ENCODE measurements at places on chromosomes 5 and 9. TPM values are rescaled to one million over a fixed set of nuclear protein-coding genes. Genes with fewer than 3 reads are reported as not detected.

LCNL1 gene
- 0.14 TPM for polyA plus RNA-seq

GRCh38 chr9:100011062-100011681 lies 87.6 kb downstream of the ERP44 start:
- no peak for DNase-seq
- no peaks in the 10 kb centered on the region for H3K27me3 ChIP-seq
- no peak overlapping the region for H3K4me3 ChIP-seq
- H3K4me1 ChIP-seq = no peaks in the 10 kb centered on the region
- no peak overlapping the region for H3K27ac ChIP-seq
- H3K36me3 ChIP-seq = peaks cover 39% of the 10 kb centered on the region

RAI14 gene
- 12.0 TPM for polyA plus RNA-seq

GRCh38 chr5:39580702-39581453 lies 156.1 kb upstream of the DAB2 start:
- H3K4me3 ChIP-seq = no peak overlapping the region
- H3K27ac ChIP-seq = no peak overlapping the region
- no peaks in the 10 kb centered on the region for H3K27me3 ChIP-seq

DNA sequence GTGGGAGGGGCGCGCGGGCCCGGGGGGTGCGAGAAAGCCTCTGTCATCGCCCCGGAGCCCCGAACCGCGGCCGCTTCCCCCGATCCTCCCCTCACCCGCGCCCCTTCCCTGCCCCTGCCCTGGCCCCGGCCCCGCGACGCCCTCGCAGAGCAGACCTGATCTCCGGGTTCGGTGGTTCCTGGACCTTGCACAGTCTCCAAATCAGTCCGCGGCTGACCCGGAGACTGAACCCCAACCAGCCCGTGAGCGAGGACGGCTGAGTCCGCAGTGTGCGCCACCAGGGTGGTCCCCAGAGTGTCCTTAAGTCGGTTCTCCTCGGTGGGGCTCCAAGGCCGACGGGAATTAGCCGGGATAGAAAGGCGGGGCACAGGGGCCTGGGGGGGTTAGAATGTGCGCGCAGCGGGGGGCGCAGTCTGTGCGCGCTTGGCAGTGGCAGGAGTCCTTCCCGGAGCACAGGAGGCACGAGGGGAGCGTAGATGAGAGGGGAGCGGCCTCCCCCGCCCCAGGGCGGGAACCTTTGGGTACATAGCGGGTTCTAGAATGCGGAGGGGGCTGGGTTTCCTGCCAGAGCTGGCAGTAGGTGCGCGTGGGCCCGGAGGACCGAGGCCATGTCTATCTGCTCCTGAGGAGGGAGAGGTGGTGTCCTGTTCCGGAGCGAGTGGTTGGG lies 779 bp downstream of the PKN3 start:
- peak; percentile 76 for DNase-seq
- H3K4me3 ChIP-seq = peak overlapping the region; percentile 64
- no peaks in the 10 kb centered on the region for H3K4me1 ChIP-seq
- no peaks in the 10 kb centered on the region for H3K27me3 ChIP-seq
- peak overlapping the region; percentile 82 for H3K27ac ChIP-seq
- no peaks in the 10 kb centered on the region for H3K36me3 ChIP-seq

SLC31A2 gene
- polyA plus RNA-seq = 9.6 TPM

DNA sequence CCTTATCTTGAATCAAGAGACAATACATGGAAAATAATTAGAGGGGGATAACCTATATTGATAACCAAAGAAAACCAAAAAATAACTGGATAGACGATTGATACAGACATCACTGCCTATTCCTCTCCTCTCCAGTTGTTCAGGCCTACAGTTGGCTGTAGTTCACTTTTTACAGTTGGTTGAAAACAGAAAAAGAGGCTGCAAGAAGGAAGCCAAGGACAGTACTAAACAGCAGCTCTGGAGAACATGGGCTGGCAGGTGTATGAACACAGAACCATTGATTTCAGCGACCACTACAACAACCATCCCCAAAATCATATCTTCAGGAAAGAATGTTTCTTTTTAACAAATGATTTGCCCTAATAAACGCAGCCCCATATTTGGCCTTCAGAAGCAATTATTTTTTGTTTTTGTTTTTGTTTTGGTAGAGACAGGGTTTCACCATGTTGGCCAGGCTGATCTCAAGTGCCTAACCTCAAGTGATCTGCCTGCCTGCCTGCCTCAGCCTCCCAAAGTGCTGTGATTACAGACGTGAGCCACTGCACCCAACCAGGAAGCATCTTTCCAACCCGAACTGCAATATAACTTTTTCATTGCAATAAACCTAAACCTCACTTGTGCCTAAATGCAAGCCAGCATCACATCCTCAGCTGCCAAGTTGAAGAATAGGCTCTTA lies 64.3 kb downstream of the MLLT3 start:
- no peak overlapping the region for H3K27ac ChIP-seq
- DNase-seq = no peak
- no peaks in the 10 kb centered on the region for H3K27me3 ChIP-seq
- no peak overlapping the region for H3K4me3 ChIP-seq

DNA sequence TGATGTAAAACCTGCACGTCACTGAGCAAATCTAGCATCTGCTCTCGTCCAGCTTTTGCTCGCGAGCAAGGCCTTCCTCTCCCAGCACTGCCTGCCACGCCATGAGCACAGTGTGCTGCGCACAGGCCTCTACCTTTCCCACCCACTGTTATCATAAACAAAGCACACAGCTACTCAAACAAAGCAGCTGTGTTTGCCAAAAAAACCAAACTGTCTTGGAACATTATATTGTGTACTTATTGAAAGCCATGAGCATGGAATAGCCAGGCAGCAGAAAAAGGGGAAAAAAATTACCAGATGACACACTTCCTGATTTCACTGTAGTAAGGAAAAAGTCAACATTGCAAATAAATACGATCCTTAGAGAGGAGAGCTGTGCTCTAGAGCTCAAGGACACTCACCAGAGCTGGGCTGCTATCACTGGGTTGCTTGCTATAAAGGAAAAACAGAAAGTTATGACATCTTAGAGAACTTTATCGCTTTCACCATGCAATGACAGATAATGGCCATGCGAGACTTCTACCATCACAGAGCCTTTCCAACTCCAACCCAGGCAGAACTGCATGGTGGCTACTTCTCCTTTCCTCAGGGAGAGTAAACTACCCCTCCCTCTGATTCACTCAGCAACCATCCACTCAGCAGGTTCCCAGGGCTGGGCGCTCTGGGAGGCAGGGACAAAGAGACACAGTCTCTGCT lies 69.6 kb downstream of the EPB41L4B start:
- no peaks in the 10 kb centered on the region for H3K36me3 ChIP-seq
- no peak for DNase-seq
- H3K4me3 ChIP-seq = no peak overlapping the region
- no peak overlapping the region for H3K27ac ChIP-seq

DNA sequence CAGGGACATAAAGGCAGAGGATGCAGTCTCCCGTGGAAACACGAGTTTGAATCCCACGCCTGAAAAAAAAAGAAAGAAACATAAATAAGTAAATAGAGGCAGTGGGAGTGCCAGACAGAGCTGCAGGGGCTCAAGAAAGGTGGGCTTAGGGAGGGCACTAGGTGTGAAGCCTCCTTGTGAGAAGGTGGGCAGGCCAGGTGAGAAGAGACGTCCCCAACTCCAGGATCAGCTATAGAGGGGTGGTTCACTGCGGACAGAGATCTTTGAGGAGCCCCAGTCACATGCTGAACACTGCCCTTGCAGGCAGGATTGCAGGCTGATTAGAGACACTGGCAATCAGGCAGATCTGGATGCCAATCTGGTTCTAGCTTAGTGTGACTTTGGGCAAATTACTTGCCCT lies 172.1 kb downstream of the RGS3 start:
- peaks cover 14% of the 10 kb centered on the region for H3K4me1 ChIP-seq
- no peak overlapping the region for H3K27ac ChIP-seq
- DNase-seq = no peak

DNA sequence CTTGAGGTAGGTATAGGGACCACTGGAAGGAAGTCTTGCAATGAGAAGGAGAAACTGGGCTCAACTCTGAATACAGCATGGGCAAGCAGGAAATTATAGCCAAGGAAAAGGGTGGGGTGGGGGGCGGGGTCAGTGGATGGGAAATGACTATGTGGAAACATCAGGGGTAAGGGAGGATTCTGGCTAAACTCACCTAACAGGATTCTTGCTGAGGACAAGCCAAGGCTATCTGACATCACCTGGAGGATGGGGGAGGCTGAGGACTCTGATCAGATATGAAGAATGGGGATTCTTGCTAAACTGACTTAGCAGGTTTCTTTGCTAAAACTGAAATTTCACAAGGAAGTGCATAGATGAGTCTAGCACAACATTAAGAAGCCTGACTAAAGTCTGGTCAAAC lies 40.8 kb downstream of the CTSL start:
- no peaks in the 10 kb centered on the region for H3K36me3 ChIP-seq
- no peak overlapping the region for H3K27ac ChIP-seq
- DNase-seq = no peak
- no peaks in the 10 kb centered on the region for H3K4me1 ChIP-seq
- H3K4me3 ChIP-seq = no peak overlapping the region
- H3K27me3 ChIP-seq = peaks cover 8% of the 10 kb centered on the region

GRCh38 chr5:94969174-94969573 lies 315.7 kb downstream of the MCTP1 start:
- H3K27me3 ChIP-seq = no peaks in the 10 kb centered on the region
- no peaks in the 10 kb centered on the region for H3K36me3 ChIP-seq
- H3K4me3 ChIP-seq = no peak overlapping the region
- no peaks in the 10 kb centered on the region for H3K4me1 ChIP-seq

- H3K4me1 ChIP-seq = no peaks in the 10 kb centered on the region
- no peaks in the 10 kb centered on the region for H3K36me3 ChIP-seq
- no peak for DNase-seq
- H3K27ac ChIP-seq = no peak overlapping the region
These were observed 181.0 kb upstream of the NFIL3 start for GRCh38 chr9:91604451-91605179.

- peaks cover 25% of the 10 kb centered on the region for H3K27me3 ChIP-seq
These were observed 24.1 kb upstream of the FLT4 start for GRCh38 chr5:180673371-180674089.

OBP2B gene
- polyA plus RNA-seq = 0.38 TPM

All from heart left ventricle (tissue), 16 donors.